Left lung (tissue), 14 donors: ENCODE measurements at places on chromosomes 12 and 14. TPM values are rescaled to one million over a fixed set of nuclear protein-coding genes. Genes with fewer than 3 reads are reported as not detected.
A peak's percentile ranks its signal among the peaks of the same experiment; 100 is the strongest.

DNA sequence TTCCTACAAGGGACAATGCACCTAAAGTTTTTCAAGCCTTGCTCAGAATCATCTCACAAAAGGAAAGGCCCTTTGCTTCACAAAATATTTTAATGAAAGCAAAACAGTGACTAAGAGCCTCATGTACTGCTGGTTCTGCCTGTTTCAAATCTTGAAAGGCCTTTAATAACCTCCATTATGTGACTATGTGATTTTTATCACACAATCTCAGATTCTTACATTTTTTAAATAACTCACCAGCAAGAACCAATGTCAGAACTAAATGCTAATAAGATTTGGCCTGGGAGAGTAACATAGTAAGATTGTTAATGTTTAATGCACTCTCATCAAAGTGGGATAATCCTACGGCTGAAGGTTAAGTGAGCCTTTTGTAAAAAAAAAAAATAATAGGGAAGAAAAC is 378.9 kb downstream of the RGS6 start:
- no peak overlapping the region for H3K27ac ChIP-seq
- no peak overlapping the region for H3K4me3 ChIP-seq
- H3K4me1 ChIP-seq, result no peaks in the 10 kb centered on the region
- H3K36me3 ChIP-seq, result no peaks in the 10 kb centered on the region
- DNase-seq, result no peak

- H3K36me3 ChIP-seq, result no peaks in the 10 kb centered on the region
- DNase-seq, result no peak
- H3K27ac ChIP-seq, result peak overlapping the region; percentile 70
- H3K27me3 ChIP-seq, result no peaks in the 10 kb centered on the region
These were observed 85.1 kb downstream of the BORCS5 start for GRCh38 chr12:12441843-12442461.

DNA sequence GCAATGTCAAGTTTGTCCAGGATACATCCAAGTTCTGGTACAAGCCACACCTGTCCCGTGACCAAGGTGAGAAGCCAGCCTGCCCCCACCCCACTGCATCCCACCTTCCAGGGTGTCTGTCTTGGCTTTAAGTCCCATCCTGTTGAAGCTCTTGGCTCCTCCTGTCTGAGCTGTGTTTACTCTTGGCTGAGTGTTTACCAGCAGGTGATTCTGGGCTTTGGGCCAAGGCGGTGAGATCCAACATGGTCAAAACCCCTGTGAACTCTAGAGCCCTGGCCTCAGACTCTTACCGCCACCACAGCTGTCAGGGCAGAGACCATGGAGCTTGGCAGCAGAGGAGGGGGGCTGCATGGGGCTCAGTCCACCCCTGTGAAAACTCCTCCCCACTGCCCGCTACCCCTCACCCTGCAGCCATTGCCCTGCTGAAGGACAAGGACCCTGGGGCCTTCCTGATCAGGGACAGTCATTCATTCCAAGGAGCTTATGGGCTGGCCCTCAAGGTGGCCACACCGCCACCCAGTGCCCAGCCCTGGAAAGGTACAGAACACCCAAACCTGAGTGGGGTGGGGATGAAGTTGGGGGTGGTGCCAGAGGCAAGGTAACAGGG is 11.6 kb downstream of the TNS2 start:
- peaks cover 5% of the 10 kb centered on the region for H3K36me3 ChIP-seq
- DNase-seq, result peak; percentile 72
- no peaks in the 10 kb centered on the region for H3K27me3 ChIP-seq
- H3K27ac ChIP-seq, result peak overlapping the region; percentile 58

- no peaks in the 10 kb centered on the region for H3K36me3 ChIP-seq
- DNase-seq, result no peak
- H3K27ac ChIP-seq, result no peak overlapping the region
- H3K4me3 ChIP-seq, result no peak overlapping the region
- peaks cover 18% of the 10 kb centered on the region for H3K4me1 ChIP-seq
These were observed 21.1 kb upstream of the SCARB1 start for GRCh38 chr12:124884587-124885438.

DNA sequence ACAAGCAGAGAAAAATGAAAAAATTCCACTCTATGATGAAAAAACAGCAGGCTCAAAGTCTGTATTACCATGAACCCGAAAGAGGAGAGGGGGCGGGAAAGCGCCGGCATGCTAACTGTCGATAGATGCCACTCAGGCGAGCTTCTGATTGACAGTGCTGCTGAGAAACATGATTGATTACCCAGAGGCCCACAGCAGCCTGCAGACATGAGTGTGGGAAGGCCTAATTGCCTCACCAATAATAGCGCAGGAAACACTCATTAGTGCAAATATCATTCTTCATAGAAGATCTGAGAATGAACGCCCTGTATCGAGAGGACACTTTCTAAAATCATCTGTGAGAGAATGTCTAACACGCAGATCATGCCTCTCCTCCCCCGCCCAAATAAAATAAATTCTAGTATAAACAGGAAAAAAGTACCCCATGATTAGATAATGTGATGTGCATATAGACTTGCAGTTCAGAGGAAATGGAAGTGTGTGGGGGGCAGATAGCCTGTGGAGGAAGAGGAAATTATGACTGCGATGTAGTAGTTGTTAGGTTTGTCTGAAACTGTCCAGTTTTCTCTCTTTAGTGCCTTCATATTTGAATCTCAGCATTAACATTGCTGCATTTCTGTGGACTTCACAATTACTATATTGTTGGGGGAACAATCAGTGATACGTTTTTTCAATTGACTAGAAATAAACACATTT is 15.6 kb downstream of the TPH2 start:
- H3K36me3 ChIP-seq, result no peaks in the 10 kb centered on the region
- DNase-seq, result no peak
- no peaks in the 10 kb centered on the region for H3K27me3 ChIP-seq
- H3K27ac ChIP-seq, result no peak overlapping the region

GRCh38 chr14:96614481-96614881 is 112.3 kb downstream of the PAPOLA start:
- peaks cover 51% of the 10 kb centered on the region for H3K27me3 ChIP-seq
- H3K36me3 ChIP-seq, result no peaks in the 10 kb centered on the region
- no peak for DNase-seq
- H3K27ac ChIP-seq, result no peak overlapping the region
- H3K4me1 ChIP-seq, result no peaks in the 10 kb centered on the region

GRCh38 chr12:27682534-27682933 is 13.7 kb upstream of the REP15 start:
- no peaks in the 10 kb centered on the region for H3K27me3 ChIP-seq
- H3K36me3 ChIP-seq, result peaks cover 63% of the 10 kb centered on the region
- H3K4me3 ChIP-seq, result no peak overlapping the region
- DNase-seq, result no peak
- H3K4me1 ChIP-seq, result no peaks in the 10 kb centered on the region

GRCh38 chr12:97556302-97556779 is 93.7 kb downstream of the RMST start:
- H3K27me3 ChIP-seq, result no peaks in the 10 kb centered on the region
- peak overlapping the region; percentile 47 for H3K27ac ChIP-seq
- H3K36me3 ChIP-seq, result no peaks in the 10 kb centered on the region
- no peak overlapping the region for H3K4me3 ChIP-seq

DNA sequence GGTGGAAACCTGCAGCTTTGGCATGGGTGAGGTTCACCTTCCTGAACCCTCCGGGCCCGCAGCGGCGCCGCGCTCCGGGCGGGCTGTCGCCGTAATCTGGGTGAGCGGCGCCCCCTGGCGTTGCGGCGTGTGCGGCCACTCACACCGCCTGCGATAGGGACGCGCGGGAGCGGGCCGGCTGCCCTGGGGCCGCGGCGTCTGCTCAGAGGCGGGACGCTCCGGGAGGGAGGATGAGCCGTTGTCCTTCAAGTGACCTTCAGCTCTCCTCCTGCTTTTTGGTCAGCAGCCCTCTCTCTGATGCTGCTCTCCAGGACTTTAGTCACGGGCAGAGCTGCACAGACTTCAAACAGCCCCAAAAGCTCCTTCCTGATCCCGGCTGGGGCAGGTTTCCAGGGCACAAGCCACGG is 211.7 kb upstream of the FKBP4 start:
- no peak overlapping the region for H3K27ac ChIP-seq
- H3K36me3 ChIP-seq, result no peaks in the 10 kb centered on the region
- peaks cover 6% of the 10 kb centered on the region for H3K4me1 ChIP-seq
- peaks cover 11% of the 10 kb centered on the region for H3K27me3 ChIP-seq
- H3K4me3 ChIP-seq, result no peak overlapping the region

- no peak overlapping the region for H3K27ac ChIP-seq
- H3K36me3 ChIP-seq, result no peaks in the 10 kb centered on the region
- H3K4me1 ChIP-seq, result peaks cover 27% of the 10 kb centered on the region
- H3K4me3 ChIP-seq, result no peak overlapping the region
- DNase-seq, result no peak
- H3K27me3 ChIP-seq, result peaks cover 68% of the 10 kb centered on the region
These were observed 4.4 kb upstream of the NPAS3 start for GRCh38 chr14:32934073-32934880.

- no peak overlapping the region for H3K4me3 ChIP-seq
- DNase-seq, result no peak
- H3K4me1 ChIP-seq, result peaks cover 7% of the 10 kb centered on the region
- H3K27me3 ChIP-seq, result no peaks in the 10 kb centered on the region
These were observed 38.2 kb upstream of the FBLN5 start for GRCh38 chr14:91985521-91986255.

- DNase-seq, result no peak
- no peaks in the 10 kb centered on the region for H3K4me1 ChIP-seq
- no peak overlapping the region for H3K27ac ChIP-seq
- H3K4me3 ChIP-seq, result no peak overlapping the region
- H3K36me3 ChIP-seq, result no peaks in the 10 kb centered on the region
These were observed 4.4 kb upstream of the FAM186B start for GRCh38 chr12:49609875-49610154.

DNA sequence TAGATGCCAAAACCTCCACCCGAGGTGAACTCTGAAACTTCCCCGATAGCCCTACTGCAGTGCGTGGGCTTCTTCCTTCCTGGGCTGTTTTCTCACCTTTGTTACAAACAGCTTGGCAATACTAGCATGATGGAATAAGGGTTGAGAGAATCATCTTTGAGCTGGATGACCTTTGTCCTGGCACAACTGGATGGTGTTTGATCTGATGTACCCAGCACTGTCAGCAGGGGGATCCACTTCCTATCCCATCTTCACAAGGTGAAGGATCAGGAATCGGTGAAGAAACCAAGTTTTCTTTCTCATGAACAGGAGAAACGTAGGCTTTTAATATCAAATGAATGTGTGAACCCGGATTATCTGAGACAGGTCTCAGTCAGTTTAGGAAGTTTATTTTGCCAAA is 19.5 kb upstream of the LRRC10 start:
- H3K27ac ChIP-seq, result no peak overlapping the region
- H3K36me3 ChIP-seq, result no peaks in the 10 kb centered on the region
- DNase-seq, result no peak
- no peak overlapping the region for H3K4me3 ChIP-seq
- H3K4me1 ChIP-seq, result no peaks in the 10 kb centered on the region

DNA sequence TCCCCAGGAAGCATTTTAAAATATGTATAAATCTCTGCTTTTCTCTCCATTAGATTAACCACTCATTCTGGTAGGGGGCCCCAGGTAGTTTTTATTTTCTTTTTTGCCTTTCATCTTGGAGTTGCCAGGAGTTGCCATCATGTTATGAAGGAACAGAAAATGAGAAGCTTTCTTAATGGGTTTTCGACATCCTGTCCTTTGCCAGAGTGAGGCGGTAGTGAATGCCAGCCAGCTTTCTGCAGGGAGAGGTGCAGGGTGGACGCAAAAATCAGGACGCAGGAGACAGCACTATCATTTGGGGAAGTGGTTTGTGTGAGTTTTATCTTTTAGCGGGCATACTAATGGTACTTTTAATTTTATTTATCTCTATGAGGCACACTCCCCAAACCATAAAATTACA is 1.7 kb downstream of the RASSF8 start:
- no peaks in the 10 kb centered on the region for H3K36me3 ChIP-seq
- DNase-seq, result peak; percentile 19
- H3K4me3 ChIP-seq, result peak overlapping the region; percentile 47
- peaks cover 9% of the 10 kb centered on the region for H3K4me1 ChIP-seq
- H3K27me3 ChIP-seq, result peaks cover 41% of the 10 kb centered on the region

- peaks cover 35% of the 10 kb centered on the region for H3K27me3 ChIP-seq
- no peaks in the 10 kb centered on the region for H3K4me1 ChIP-seq
- no peak overlapping the region for H3K4me3 ChIP-seq
- no peak overlapping the region for H3K27ac ChIP-seq
- no peak for DNase-seq
These were observed 153.9 kb downstream of the SMOC1 start for GRCh38 chr14:70033116-70033515.

GRCh38 chr14:77459072-77459723 is 1.3 kb downstream of the AHSA1 start:
- H3K4me1 ChIP-seq, result peaks cover 12% of the 10 kb centered on the region
- peaks cover 47% of the 10 kb centered on the region for H3K36me3 ChIP-seq
- no peaks in the 10 kb centered on the region for H3K27me3 ChIP-seq
- DNase-seq, result no peak
- peak overlapping the region; percentile 85 for H3K4me3 ChIP-seq

GRCh38 chr12:72740064-72740463 is 467.9 kb downstream of the TRHDE start:
- H3K36me3 ChIP-seq, result no peaks in the 10 kb centered on the region
- no peak overlapping the region for H3K4me3 ChIP-seq
- no peaks in the 10 kb centered on the region for H3K4me1 ChIP-seq
- DNase-seq, result no peak
- no peak overlapping the region for H3K27ac ChIP-seq

- H3K4me1 ChIP-seq, result no peaks in the 10 kb centered on the region
- H3K36me3 ChIP-seq, result no peaks in the 10 kb centered on the region
- DNase-seq, result no peak
These were observed 74.2 kb upstream of the CSRP2 start for GRCh38 chr12:76952995-76953394.

GRCh38 chr14:101248840-101249675 is 312.2 kb upstream of the DIO3 start:
- no peaks in the 10 kb centered on the region for H3K27me3 ChIP-seq
- no peaks in the 10 kb centered on the region for H3K36me3 ChIP-seq
- H3K4me1 ChIP-seq, result no peaks in the 10 kb centered on the region
- no peak for DNase-seq

Gene DHRS2
- polyA plus RNA-seq, result 0.64 TPM

Gene A2ML1
- 0.94 TPM for polyA plus RNA-seq

Gene RIPK3
- 3.1 TPM for polyA plus RNA-seq

Gene TAS2R43
- polyA plus RNA-seq, result 0.54 TPM

Gene FAM90A1
- 1.4 TPM for polyA plus RNA-seq

Gene IL23A
- polyA plus RNA-seq, result 0.69 TPM

Gene P2RX2
- polyA plus RNA-seq, result 4.3 TPM

Gene GPR84
- 0.37 TPM for polyA plus RNA-seq
